ENCODE measurements at places on chromosomes 5 and 9.

- DNase-seq, result no peak
These were observed 98.5 kb upstream of the ABCA1 start for GRCh38 chr9:105026451-105026850.

DNA sequence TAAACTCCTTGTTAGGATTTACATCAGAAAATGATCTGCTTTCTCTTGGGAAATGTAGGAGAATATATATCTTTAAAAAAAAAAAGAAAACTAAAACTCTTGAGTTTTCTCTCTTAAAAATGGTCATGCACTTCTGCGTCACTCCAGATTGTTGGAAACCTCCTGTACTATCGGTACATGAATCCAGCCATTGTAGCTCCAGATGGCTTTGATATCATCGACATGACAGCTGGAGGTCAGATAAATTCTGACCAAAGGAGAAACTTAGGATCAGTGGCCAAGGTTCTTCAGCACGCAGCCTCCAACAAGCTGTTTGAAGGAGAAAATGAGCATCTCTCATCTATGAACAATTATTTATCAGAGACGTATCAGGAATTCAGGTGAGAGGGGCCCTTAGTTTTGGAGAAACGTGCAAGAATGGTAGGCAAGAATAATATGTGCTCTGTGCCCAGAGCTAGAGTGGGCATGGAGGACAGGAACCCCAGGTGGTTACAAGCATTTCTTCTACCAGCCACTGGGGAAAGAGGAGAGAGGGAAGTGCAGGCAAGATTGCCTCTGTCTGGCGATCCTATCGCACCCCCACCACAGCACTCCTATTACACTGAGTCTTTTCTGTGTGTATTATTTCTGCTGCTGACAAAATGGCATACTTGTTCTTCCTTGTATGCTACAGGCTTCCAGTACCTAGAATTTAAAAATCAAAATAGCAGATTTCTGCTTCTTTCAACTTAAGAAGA, 41.4 kb upstream of the F2R start:
- DNase-seq, result no peak

GRCh38 chr5:135881244-135881643, 14.4 kb downstream of the IL9 start:
- DNase-seq, result no peak

GRCh38 chr5:145838276-145838675, 3.1 kb upstream of the PRELID2 start:
- no peak for DNase-seq

DNA sequence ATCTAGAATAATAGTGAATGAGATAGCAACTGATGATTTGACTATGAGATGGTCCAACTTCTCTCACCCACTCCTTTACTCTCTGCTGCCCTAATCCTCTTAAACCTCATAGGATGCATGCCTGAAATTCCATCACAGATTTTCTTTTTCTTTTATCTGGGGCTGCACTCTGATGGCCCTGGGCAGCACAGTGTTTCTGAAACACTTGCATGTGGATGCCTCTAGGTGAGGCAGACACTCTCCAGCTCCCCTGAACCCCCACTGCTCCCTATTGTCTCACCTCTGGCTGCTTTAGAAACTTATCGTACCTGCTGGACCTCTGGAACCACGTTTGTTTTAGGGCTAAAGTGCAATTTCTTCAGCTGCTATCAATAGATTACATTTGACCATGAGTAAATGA, 67.5 kb downstream of the HTR4 start:
- DNase-seq, result no peak

- no peak for DNase-seq
These were observed 258.2 kb upstream of the PIK3R1 start for GRCh38 chr5:67957374-67957773.

- no peak for DNase-seq
These were observed 4.5 kb downstream of the TSTD2 start for GRCh38 chr9:97628668-97629067.
